ENCODE measurements at places on chromosomes 11 and 22.

DNA sequence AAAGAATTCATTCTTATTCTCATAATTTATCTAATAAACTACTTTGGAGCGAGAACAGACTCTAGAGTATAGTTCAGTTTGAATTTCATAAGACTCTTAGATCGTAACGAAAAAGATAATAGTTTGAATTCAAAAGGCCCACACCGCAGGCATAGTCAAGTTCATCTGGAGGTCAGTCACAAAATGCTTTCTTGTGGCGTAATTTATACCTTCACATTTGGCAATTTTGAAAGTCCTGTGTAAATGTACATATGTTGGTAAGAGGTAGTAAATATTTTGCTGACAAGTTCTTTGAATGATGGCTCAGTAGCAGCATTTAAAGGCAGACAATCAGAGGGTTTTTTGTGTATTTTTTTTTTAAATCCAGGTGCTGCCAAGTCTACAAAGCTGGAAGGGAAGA lies 88.1 kb downstream of the TEAD1 start:
- no peak for DNase-seq

- no peak for DNase-seq
Measured at GRCh38 chr22:32494971-32495370, 20.4 kb downstream of the FBXO7 start.

DNA sequence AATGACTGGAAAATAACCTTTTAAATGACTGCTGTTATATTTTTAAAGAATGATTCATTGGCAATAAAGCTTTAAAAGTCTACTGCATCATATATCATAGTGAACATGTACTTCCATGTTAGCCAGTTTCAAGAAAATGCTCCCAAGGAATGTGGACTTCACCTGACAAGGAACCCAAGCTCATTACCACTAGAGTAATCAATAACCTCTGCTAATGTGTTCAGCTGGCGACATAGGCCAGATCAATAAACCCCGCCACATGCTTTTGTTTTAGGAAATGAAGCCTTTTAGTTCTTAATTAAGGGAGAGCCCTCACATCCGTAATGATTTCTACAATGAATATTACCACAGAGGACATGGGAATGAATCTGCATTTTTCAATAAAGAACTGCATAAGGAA lies 1219.9 kb upstream of the CNTN5 start:
- no peak for DNase-seq

- DNase-seq = no peak
Measured at GRCh38 chr22:29331213-29331612, 15.7 kb upstream of the RASL10A start.

DNA sequence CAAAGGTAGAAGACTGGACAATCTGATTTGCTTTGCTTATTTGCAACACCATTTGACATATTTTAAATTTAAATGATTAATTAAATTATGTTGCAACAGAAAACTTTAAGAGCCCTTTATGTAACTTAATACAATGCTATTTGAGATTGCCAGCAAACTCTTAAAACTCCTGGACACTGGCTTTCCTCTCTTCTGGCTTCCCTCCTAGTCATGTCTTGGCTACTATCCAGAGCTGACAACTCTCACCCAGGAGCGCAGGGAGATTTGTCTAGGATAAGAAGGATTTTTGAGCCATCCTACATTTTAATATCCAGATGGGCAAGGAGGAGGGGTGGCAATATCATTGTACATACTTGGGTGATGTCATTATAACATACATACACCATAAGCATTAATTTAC lies 134.3 kb downstream of the ELP4 start:
- no peak for DNase-seq

- no peak for DNase-seq
Measured at GRCh38 chr22:38071421-38072321, 12.3 kb downstream of the SLC16A8 start.

DNA sequence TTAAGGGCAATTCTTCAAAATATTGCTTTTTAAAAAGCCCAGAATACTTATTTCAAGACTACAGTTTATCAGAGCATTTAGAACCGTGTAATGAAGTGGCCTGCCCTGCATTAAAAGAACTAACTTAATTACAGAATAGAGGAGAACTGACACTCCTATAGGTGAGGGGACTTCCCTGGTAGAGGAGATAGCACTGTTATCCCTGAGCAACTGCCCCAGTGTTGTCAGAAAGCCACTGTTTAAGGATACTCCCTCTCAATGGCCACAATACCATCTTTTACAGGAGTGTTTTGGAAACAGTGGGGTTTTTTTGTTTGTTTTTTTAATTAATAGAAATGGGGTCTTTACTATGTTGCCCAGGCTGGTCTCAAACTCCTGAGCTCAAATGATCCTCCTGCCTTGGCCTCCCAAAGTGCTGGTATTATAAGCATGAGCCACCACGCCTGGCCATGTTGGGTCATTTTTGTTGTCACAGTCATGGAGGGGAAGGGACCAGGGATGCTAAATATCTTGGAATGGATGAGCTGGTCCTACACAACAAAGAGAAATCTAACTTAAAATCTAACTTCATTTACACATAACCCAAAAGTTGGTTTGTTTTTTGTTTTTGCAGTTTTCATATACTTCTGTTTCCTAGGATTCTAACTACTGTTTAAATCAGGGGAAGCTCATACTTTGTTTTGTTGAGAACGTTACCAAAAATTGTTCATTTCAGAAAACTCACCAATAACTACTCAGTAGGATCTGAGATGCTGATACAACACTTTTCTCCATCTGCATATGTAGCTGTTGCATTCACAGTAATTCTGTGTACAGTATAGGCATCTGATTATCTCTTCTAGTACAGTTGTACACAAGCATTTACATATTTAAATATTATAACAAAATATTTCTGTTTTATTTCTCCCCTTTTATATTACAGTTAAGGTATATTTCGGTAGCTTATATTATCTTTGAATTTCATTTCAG lies 8.1 kb downstream of the RPL27A start:
- DNase-seq = no peak

DNA sequence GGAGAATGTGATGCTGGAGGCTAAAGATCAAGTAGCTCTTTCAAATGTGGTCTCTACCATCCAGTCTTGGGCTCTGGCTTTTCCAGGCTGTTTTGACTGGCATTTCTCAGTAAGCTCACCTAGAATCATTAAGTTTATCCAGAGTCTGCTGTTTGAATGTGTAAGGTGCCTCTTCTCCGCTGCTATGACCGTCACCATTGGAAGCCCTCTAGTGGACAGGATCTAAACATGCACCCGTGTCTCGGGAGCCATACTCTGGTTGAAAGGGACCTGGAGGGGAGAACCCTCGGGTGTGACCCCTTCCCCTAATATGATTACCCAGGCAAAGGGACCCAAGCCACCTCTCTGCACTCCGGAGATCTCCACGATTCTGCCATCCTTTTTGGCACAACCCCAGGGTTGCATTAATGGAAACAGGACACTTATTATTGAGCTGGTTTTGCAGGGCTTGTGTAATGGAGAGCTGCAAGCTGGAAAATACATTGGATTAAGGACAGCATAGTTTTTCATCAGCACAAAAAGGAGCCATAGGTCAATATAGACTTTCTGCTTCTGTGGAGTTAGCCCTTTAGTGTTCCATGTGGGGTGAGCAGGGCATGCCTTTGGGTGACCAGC lies 191.0 kb upstream of the LARGE1 start:
- no peak for DNase-seq

- no peak for DNase-seq
Measured at GRCh38 chr11:47551086-47551485, 1.8 kb downstream of the CELF1 start.

DNA sequence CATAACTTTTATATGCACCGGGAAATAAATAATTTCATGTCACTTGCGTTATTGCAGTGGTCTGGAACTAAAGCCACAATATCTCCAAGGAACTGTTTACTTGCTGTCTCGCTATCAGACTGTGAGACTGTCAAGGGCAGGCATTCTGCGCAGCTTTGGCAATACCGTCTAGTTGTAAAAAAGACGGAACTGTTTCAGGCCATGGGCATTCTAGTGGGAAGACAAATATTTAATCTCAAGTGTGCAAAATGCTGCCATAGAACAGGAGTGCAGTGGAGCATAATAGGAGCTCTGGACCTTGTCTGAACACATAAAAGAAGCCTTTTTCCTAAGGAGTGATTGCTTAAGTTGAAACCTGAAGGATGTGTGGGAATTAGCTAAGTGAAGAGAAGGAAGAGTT lies 53.8 kb downstream of the PACS1 start:
- no peak for DNase-seq

GRCh38 chr11:11510939-11511338 lies 110.9 kb downstream of the GALNT18 start:
- DNase-seq = no peak

GRCh38 chr11:2132874-2133240 lies 6.3 kb downstream of the IGF2 start:
- no peak for DNase-seq

GRCh38 chr22:50267591-50268390 lies 2.4 kb downstream of the MAPK11 start:
- DNase-seq = no peak

DNA sequence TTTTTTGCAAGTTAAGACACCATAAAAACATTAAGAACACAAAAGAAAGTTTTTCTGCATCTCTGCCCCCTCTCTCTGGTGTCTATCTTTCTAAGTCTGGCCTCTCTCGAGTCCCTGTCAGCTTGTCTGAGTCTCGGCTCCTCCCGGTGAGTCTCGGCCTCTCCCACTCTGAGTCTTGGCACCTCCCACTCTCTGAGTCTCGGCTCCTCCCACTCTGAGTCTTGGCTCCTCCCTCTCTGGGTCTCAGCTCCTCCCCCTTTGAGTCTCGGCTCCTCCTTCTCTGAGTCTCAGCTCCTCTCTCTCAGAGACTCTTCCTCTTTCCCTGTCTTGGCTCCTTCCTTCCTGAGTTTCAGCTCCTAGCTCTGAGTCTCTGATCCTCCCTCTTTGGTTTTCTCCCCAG lies 72.5 kb upstream of the AMPD3 start:
- no peak for DNase-seq

GRCh38 chr11:87976009-87976408 lies 199.2 kb downstream of the RAB38 start:
- DNase-seq = no peak

GRCh38 chr22:36147196-36147791 lies 13.3 kb downstream of the APOL3 start:
- no peak for DNase-seq

- DNase-seq = no peak
Measured at GRCh38 chr11:27118371-27118770, 77.8 kb downstream of the BBOX1 start.

GRCh38 chr11:68352591-68352990 lies 40.2 kb downstream of the LRP5 start:
- no peak for DNase-seq

DNA sequence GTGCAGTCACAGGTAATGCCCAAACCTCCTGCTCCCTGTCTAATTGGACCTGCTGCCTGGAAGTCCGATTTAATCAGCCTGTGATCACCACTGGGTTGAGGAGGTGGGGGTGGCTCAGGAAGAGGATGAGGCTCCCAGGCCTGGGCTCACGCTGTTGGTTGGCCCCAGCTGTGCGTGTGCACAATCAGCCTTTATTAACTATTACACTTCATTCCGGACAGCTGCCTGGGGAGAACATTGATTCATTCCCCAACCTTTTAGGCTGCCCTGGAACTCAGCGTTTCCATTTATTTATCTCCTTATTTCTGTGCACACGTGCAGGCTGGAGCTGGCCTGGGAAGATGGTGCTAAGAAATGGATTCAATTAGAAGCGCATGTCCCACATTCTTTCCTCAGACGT lies 123.4 kb downstream of the DSCAML1 start:
- no peak for DNase-seq

DNA sequence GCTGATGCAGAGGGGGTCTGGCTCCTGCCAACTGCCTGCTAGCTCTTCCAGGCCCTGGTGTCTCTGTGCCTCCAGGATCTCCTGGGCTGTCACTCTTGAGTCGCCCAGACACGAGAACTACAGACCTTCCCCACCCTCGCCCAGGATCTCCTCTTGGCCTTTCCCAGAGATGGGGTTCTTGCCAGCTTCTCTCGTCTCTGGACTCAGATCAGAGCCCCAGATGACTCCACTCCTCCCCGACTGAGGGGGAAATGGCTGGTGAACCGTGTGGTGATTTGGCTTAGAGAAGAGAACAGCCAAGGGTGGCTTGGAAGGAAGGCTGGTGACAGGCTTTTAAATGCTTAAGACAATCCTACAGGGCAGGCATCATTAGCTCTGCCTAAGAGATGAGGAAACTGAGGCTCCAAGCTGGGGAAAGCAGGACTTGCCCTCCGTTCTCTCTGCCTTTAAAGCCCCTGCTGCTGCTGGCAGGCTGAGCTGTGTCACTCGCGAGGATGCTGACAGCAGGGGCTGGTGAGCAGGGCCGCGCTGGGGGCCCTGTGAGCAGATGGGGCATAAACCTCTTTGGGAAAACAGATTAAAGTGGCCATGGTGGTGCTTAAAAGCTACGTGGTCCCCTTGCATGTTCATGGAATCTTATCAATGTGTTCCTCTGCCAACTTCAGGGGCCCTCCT lies 90.3 kb upstream of the THY1 start:
- no peak for DNase-seq

DNA sequence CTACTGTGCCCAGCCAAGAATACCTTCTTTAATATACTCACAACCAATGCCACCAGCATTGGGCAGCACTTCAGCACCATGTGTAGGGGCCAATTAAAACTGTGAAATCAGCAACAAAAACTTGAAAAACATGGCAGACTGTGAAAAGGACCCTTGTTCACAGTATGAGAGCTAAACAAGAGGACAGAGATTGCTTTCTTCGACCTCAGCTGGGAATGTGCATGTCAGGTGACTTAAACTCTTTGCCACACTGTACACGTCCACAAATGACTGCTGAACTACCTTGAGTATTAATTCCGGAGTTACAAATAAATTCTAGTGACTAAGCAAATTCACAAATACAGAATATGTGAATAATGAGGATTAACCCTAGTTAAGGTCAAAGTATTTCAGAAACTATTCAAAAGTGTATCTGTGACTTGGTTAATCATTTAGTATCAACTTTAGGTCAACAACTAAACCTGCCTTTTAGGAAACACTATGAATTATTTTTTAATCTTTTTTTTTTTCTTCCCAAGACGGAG lies 33.0 kb downstream of the DDX6 start:
- no peak for DNase-seq

DNA sequence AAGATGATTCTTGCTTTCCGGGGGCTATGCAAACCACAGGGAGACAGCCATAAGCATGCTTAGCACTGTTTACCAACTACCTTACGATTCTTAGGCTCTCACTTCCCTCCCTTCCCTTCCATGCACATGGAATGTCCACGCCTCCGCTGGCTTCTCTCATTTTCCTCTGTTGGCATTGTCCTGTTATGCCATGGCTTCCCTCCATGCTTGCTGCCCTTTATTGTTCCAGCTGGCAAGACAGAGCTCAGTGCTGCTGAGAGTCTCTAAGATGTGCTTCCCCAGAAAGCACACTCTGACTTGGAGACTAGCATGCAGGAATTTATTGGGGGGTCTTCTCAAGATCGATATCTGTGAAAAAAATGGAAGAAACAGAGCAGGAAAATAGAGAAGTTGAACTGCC lies 379.2 kb downstream of the NELL1 start:
- DNase-seq = no peak
